ENCODE measurements at places on chromosomes 16 and 17.

GRCh38 chr16:1978476-1979120 lies 2.7 kb downstream of the NOXO1 start:
- DNase-seq = no peak

DNA sequence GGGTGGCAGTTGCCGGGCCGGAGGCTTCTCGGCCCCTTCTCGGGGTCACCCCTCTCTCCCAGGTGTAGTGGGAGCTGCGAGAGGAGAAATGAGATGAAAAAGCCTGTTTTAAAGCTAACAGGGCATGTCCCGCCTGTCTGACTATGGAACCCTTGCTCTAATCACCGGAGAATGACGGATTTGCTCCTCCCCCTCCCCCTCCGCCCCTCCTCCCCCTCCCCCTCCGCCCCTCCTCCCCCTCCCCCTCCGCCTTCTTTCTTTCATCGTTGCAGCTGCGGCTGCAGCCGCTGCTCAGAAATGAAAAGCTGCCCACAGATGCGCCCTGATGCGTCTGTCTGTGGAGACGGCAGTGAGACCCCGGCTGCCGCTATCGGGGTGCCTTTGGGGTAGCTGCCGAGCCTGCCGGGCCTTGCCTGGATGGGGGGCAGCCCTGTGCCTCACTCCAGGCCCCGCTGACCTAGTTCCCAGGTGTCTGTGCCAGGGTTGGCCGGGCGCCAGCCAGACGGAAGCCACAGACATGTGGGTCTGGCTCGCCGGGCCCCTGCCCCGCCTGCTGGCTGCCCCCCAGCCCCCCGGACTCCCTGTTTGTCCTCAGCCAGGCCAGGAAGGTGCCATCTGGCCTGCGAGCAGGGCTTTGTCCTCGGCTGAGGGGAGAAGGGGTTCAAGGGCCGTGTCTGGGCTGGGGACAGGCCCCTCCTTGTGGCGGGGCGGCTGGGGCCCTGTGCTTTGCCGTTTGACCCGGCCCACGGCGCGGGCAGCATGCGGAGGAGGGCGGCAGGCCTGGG lies 37.7 kb downstream of the GINS2 start:
- DNase-seq = no peak

GRCh38 chr17:38731526-38732294 lies 1.6 kb downstream of the CISD3 start:
- DNase-seq = no peak

GRCh38 chr17:30005709-30006320 lies 64.4 kb downstream of the EFCAB5 start:
- DNase-seq = no peak

DNA sequence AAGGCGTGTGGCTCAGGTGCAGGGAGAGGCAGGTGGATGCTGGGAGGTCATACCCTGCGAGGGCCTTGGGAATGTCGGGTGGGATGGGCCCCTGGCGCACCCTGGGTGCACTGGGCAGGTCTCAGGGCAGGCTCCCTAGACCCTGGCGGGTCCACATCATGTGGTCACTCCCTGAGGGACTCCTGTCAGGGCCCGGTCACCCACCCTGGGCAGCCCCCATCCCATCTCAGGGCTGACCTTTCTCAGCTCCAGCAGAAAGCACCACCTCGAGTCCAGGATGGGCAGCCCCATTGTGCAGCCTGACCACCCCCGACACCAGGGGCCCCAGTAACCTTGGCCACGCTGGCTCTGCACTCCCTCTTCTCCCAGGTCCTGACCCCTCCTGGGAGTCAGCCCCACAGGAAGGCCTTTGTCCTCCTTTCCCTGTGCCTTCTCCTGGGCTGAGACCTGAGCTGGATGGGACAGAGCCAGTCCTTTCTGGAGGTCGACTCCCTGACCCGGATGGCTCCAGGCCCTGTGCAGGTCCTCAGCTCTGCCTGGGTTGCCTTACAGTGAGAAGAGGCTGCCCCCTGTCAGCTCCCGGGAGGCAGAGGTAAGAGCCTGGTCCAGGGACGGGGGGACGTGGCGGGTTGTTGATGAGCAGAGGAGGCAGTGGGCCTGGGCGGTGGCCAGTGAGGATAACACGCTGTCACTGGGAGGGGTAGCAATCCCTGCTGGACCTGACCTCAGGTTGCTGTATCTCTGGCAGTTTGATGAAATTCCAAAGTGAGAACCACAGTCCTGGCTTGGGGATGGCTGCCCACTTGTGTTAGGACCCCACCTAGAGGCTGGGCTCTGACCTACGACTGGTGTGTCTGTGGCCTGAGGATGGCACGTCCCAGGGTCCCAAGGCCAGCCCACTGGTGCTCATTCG lies 77.9 kb downstream of the GOSR1 start:
- DNase-seq = no peak

DNA sequence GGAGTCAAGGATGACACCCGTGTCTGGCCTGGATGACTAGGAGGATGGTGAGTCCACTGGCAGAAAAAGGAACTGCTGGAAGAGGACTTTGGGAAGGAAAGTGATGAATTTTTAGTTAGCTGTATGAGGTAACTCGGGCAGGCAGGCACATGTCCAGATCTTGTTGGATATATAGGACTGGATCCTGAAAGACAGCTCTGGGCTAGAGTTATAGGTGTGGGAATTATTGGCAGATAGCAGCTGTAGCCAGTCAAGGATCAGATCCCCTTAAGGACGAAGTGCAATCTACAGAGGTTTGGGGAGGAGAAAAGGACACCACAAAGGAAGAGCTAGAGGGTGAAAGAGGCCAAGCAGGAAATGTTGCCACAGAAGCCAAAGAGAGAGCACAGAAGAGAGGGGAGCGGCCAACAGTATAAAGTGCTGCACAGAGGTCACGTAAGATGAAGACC lies 10.1 kb downstream of the CYB5D1 start:
- DNase-seq = no peak

DNA sequence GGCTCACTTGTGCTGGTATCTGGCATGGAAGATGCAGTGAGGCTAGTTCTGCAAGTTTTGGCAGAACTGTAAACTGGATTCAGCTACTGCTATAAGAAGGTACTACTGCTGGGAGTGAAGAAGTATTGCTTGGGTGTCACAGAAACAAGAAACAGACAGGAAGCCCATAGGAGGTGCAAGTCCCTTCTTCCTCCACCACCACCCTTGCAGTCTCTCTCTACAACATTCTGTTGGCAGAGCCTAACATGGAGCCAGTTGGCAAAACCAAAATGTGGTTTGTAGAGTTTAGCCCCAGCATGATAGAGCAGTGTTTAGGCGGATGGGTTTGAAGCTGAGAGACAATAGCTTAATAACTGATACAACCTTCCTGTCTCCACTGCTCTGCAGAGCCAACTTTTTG lies 72.6 kb downstream of the NLK start:
- no peak for DNase-seq

DNA sequence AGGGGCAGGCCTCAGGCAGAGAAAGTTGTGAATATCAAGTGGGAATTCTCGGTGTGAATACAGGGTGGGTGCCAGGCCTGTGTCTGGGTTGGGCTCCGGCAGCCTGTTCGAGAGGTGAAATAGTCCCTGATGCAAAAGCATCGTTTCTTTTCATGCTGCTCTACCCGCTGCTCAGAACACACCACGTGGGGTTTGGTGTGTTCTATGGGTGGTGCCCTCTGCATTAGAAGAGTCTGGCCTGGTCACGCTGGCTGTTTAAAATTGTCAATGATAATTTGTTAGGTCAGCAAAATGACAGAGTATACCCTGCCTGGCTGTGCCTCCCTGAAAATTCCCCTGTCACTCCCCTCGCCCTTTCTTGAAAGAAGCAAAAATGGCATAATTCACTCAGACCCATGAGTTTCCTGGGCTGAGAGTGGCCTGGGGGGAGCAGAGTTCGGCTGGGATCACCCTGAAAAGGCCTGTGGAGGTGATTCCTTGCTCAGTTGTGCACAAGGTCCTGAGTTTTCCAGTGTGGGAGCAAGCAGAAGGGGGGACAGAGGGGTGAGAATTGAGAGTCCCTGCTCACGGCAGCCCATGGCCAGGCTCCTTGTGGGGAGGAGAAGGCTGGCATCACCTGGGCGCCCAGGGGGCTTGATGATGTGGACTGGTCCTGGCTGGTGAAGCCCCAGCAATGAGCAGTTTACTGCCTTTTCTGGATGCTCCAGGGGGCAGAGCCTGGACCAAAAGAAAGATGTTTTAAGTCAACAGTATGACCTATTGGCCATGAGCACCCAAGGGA lies 3.2 kb downstream of the CACNG5 start:
- DNase-seq = no peak

GRCh38 chr16:68995011-68995504 lies 110.4 kb upstream of the HAS3 start:
- DNase-seq = no peak

GRCh38 chr16:46775214-46775613 lies 27.1 kb upstream of the MYLK3 start:
- DNase-seq = no peak

DNA sequence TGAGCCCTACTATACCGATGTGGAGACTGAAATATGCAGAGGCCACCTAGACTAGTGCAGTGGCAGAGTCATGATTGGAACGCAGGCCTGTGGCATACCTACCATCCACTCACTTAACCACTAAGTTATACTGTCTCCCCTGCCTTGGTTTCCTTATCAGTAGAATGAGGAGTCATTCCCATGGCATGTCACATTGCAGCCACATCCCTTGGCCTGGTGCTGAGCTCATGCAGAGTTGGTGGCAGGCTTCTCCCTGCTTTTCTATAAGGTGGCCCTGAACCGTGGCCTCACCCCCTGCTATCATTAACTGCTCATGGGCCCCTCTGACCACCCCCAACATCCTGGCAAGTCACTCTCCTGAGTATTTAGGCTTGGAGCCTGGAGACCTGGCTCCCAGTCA lies 212.5 kb downstream of the KATNIP start:
- no peak for DNase-seq

DNA sequence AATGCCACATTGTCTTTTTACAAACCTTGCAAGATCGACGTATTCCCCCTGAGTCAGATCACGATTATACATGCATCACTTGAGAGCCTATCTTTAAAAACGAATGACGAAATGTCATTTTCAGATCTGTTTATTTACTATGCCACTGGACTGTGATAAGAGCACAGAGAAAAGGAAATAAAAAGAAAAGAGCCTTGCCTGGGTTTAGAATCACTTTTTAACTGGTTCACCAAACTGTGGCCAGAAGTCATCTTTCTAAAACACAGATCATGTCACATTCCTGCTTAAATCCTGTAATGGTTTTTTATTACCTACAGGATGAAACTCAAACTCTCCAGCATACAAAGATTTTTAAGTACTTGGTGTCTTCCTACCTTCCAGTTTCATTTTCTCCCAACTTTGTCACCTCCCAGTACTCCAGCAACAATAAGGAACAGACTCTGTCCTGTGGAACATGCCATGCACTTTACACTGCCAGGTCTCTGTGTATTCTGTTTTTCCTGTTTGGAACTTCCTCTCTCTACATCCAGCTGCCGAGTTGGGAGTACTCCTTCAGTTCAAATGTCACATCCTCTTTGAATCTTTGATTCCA lies 91.5 kb downstream of the SNX11 start:
- no peak for DNase-seq

DNA sequence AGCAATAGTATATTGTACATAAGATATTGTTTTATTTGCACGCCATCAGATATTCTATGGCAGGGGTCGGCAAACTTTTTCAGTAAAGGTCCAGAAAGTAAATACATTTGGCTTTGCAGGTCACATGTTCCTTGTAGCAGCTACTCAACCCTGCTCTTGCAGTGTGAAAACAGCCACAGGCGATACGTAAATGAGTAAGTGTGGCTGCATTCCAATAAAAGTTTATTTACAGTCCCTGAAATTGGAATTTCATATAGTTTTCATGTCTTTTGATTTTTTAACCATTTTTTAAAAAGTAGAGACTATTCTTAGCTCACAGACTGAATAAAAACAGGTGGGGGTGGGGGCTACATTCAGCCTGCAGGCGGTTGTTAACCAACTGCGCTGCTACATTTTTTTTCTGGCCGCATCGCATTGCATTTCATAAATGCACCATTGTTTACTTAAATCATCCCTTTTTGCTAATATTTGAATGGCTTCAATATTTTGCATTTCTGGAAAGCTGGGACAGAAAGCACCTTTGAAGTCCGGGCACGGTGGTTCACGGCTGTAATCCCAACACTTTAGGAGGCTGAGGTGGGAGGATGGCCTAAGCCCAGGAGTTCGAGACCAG lies 50.5 kb upstream of the HAPSTR1 start:
- no peak for DNase-seq

GRCh38 chr17:65279456-65279855 lies 142.3 kb downstream of the RGS9 start:
- DNase-seq = no peak

- no peak for DNase-seq
Observed at GRCh38 chr16:31185339-31185738, 5.4 kb downstream of the FUS start.

DNA sequence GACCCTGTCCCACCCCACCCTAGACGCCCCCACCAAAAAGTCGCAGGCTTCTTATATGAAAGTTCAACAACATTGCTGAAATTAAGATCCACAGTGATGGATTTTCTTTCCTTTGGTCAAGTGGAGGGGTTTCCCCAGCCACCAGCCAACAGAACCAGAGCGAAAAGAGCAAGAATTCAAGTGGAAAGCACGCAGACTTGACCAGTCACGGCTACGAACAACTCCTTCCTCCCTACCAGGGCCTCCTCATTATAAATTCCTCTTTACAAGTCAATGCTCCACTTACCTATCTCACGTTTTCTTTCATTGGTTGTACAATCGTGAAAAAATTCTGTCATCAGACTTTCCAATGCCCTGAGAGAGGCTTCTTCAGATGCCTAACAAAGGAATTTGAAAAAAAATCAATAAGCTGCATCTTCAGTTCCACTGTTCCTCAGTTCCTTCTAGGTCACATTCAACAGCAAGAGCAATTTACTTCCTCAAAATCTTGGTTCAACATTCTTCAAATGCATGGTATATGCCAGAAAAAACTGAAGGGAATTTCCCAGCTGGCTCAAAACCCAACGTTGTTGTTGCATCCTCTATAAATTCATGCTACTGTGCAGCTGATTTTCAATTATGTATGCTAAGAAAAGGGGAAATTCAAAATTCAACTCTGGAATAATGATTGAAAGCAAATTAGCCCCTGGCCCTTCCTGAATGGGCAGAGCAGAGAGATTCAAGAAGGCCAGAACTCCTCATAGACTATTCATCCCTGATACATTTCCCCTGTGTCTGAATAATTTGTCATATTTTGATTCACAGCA lies 30.9 kb downstream of the XPO6 start:
- no peak for DNase-seq

DNA sequence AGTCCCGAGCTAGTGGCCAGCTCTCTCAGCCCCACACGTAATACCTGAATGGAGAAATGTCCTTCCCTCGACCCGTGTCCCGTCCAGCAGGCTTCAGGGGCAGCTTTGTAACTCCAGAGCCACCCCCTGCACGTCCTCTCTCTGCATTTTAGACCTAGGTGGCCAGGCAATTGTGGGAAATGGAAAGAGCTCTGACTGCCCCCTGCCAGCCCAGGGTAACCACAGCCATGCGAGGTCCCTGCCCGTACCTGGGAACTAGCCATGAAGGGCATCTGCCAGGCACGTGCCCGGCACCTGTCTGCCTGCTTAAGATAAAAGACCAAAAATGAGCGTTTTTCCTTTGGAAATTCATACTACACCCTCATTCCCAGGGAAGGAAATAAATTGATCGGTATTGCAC lies 9.2 kb downstream of the MAPK8IP3 start:
- no peak for DNase-seq

GRCh38 chr16:8572919-8573724 lies 17.2 kb downstream of the TMEM114 start:
- no peak for DNase-seq

Measured in neural crest cell (in vitro differentiated cells).